ENCODE measurements at places on chromosomes 16 and 17.

DNA sequence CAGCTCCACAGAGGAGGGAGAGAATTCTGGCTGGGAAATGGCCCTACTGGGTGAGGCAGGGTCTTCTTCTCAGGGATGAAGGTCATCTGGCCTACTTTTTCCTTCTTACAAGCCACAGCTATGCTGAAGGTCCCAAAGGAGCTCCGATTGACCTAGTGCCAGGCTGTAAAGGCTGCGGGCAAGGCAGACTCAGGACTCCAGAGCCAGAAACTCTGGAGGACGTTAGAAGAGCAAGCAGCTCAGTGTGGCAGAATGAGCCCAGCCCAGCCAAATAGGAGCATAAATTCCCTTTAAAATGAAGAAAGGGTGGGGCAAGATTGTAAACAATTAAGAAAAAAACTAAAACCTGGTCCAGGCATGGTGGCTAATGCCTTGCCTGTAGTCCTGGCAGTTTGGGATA lies 20.1 kb upstream of the CNOT1 start:
- no peak for DNase-seq

DNA sequence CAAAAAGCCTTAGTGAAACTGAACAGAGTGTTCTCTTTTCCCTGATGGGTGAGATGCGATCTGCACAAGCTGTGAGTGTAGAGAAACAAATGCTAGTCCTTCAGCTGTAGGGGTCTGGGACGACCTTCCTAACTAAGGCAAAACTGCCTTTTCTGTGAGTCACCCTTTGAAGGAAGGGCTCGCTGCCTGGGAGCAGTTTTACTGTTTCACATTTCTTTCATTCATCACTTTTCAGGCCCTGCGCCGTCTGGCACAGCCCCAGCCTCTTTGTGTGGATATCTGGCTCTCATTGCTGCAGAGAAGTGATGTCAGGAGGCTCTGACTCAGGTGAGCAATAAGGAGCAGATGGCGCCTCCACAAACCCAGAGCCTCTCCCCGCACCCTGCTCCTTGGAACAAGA lies 57.4 kb downstream of the HS3ST3A1 start:
- no peak for DNase-seq

GRCh38 chr16:11390573-11391495 lies 45.6 kb downstream of the RMI2 start:
- DNase-seq, result no peak

DNA sequence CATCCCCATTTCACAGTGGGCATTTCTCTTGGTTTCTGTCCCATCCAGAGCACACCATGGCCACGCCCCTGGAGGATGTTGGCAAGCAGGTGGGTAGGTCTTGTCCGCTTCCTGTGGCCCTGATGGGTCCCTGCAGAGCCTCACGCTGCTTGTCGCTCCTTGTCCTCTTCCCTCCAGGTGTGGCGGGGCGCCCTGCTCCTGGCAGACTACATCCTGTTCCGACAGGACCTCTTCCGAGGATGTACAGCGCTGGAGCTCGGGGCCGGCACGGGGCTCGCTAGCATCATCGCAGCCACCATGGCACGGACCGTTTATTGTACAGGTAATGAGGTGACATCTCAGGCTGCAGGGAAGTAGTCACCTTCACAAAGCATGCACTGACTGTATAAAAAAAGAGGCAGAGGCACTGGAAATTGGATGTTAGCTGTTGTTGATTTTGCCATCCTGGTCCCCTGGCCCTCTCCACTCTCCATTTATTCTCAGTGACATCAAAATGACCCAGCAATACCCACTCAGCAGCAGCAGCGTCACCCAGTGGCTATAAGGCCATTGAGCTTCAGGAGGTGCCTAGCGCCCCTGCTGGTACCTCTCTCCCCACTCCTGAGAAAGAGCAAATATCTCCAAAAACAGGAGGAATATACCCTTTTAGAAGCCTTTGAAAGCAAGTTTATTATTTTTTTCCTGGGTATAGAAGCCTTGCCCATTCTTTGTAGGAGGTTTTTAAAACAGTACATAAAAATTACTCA lies 13.7 kb downstream of the METTL22 start:
- no peak for DNase-seq

- DNase-seq, result no peak
Observed at GRCh38 chr16:3652373-3653195, 1.9 kb upstream of the DNASE1 start.

GRCh38 chr17:14604591-14605266 lies 303.8 kb downstream of the HS3ST3B1 start:
- DNase-seq, result peak; percentile 9

DNA sequence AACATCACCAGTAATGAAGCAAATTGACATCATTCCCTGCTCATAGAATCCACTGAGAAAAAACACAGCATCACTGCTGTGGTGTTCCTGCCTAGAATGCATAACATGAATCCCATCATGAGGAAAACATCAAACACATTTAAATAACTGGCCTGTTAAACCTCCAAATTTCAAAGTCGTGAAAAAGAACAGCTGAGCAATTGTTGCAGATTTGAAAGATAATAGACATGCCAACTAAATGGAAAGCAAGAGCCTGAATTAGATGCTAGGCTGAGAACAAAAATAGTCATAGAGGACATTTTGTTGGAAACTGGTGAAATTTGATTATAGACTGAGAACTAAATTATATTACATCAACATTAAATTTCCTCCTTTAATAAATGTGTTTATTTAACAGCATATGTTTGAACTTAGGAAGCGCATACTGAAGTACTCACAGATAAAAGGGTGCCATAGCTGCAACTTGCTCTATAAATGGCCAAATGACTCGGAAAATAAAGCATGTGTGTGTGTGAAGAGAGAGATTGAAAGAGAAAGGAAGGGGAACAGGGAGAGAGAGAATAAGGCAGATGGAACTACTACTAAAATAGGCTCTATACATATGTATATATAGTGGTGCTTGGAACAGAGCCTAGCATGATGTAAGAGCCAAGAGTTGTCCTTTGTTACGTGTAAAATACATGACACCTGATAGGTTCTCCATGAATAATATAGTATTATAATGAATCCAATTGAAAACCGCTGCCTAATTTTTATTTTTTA lies 305.0 kb upstream of the MON1B start:
- DNase-seq, result no peak

- no peak for DNase-seq
Observed at GRCh38 chr17:42040818-42041217, 9.6 kb downstream of the C17orf113 start.

GRCh38 chr17:6020376-6021010 lies 49.7 kb upstream of the WSCD1 start:
- DNase-seq, result no peak
